ENCODE measurements at places on chromosomes 11 and 22.

- DNase-seq: no peak
Measured at GRCh38 chr22:17880020-17880419, 105.8 kb upstream of the BID start.

- DNase-seq: no peak
Measured at GRCh38 chr11:70606248-70606950, 208.1 kb downstream of the CTTN start.

GRCh38 chr22:26448941-26449340, 19.9 kb downstream of the ASPHD2 start:
- DNase-seq: no peak

DNA sequence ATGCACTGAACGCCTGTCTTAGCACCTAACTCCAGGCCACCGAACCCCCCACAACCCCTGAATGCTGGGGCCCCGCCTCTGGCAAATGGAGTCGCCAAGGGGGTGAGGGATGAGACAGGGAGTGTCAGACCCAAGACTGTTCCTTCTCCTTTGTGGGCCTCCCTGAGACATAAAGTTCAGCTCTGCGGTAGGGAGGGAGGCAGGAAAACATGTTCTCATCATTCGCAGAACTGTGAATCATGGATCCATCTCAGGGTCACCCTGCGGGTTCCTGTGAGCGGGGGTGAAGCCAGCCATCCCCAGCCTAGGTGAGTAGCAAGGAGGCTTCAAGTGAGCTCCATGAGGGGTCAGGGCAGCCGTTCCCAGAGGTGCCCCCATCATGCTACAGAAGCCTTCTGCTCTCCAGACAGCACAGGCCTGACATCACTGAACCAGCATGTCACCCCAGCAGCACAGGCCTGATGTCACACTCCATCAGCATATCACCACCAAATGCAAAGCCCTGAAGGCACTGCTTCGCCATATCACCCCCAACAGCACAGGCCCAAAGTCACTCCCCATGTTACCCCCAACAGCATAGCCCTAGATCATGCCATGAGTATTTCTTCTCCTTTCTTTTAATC, 27.2 kb downstream of the TMPRSS6 start:
- DNase-seq: no peak

DNA sequence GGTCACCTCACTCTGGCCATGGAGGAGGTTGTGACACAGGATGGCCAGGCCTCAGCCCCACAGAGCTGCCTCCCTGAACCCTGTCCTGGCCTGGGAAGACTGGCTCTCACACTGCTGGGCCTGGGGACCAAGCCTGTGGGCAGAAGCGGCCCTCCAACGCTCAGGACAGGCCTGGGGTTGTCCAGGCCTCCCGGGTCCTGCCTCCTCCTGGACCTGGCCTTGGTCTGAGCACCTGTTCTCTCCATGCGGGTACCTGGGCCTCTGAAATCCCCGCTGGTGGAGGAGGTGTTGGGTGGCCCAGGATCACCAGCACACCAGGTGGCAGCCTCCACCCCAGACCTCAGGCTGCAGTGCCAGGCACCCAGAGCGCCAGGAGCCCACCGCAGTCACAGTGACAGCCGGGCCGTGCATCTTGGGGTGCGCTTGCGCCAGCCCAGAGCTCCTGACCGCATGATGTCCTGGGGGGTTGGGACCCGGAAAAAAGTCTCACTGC, 16.1 kb upstream of the PIM3 start:
- DNase-seq: no peak

- no peak for DNase-seq
Measured at GRCh38 chr11:94494126-94494680, 419 bp downstream of the ANKRD49 start.

DNA sequence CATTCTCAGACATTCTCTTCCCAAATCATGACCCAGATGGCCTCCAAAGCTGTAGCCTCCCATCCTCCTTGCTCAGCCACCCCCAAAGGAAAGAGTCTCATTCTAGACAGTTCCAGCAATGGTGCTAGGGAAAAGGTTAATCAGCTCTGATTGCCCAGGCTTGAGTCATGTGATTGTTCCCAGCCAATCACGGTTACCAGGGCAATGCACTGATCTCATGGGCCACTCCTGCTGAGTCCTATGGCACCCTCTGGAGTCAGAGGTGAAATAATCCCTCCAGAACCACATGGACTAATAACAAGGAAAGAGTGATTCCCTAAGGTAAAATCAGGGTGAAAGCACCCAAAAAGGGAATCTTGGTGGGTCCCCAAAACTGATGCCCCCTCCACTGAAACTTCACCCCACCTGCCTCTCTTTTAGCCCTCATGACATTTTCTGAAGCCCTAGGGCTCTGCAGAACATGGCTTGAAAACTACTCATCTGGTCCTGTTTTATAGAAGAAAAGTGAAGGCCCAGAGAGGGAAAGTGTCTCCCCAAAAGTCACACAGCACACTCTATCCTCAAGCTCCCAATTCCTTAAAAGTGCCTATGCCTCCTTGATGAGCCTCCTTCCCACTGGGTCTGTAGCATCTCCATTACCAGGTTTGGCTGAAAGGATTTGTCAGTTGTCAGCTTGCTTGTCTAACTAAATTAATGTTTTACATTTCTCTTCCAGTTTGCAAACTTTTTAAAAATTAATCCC, 203.7 kb downstream of the MN1 start:
- no peak for DNase-seq

DNA sequence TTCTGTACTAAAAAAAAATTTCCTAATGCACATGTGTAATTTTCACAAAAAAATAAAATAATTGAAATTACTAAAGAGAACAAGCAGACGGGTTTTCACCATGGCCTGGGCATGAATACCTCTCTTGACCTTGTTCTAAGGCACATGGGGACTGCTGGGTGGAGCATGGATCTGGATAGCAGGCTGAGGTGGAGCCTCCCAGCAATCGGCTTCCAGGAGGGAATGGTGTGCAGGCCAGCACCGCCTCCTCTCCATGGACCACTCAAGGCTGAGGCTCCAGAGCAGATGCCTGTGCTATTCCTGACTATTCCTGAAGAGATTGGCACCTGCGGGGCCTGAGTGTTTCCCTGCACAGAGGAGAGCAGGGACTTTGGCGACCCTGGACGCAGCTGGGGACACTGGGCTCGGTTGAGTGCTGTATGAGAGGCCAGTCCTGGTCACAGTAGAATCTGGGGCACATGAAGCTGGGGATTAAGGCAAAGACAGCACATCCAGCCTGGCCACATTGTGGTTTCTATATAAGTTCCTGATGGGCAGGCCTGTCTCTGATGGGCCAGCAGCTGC, 963.6 kb downstream of the BRD1 start:
- no peak for DNase-seq

GRCh38 chr11:6737872-6738466, 33.8 kb downstream of the OR2AG2 start:
- DNase-seq: peak; percentile 30

- no peak for DNase-seq
Measured at GRCh38 chr11:110123003-110123402, 29.8 kb downstream of the ZC3H12C start.

- DNase-seq: no peak
Measured at GRCh38 chr22:17108256-17109112, 12.7 kb downstream of the TMEM121B start.

DNA sequence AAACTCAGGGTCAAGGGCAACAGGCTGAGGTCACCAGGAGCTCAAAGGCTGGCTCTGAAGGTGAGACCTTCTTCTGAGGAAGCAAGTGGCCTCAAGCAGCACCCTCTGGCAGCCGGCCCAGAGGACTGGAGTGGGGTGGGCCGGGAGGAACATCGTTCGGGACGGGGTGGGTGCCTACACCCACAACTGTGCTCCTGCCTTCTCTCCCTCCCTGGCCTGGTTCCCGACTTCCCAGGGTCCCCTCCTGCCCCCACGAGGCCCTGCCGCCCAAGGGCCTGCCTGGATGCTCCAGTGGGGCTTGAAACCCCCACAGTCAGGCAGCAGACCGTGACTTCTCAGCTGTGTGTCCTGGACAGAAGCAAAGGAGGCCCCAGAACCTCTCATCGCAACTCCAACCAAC, 195.7 kb downstream of the IGLL1 start:
- no peak for DNase-seq

DNA sequence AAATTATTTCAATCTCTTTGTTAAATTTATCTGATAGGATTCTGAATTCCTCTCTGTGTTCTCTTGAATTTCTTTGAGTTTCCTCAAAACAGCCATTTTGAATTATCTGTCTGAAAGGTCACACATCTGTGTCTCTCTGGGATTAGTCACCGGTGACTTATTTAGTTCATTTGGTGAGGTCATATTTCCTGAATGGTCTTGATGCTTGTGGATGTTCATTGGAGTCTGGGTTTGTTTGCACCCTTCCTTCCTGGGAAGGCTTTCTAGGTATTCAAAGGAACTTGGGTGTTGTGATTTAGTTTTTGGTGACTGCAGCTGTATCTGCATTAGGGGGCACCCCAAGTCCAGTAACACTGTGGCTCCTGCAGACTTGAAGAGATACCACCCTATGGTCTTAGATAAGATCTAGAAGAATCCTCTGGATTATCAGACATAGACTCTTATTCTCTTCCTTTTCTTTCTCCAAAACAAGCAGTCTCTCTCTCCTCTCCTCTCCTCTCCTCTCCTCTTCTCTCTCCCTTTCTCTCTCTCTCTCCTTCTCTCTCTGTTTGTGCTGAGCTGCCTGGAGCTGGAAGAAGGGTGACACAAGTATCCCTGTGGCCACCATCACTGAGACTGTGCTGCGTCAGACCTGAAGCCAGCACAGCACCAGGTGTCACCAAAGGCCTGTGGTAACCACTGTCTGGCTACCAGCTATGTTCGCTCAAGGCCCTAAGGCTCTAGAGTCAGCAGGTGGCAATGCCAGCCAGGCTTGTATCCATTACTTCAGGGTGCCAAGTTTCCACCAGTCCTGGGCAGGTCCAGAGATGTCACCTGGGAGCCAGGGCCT, 3.3 kb upstream of the HEPN1 start:
- DNase-seq: no peak

DNA sequence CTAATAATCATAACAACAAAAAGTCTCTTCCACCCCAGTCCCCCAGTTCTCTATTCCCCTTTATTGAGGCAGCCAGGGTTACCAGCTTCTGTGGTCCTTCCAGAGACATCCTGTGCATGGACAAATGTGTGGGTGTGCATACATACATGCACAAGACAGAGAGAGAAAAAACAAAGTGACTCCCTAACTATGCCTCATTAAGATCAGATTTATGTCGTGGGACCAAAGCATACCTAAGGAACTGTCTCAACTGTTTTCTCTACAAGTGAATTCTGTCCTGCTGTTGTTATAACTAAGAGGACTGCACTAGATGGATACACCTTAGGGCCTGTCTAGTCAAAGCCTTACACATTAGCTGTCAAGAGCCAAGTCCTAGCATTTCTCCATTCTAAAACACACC, 106.7 kb downstream of the MRTFA start:
- no peak for DNase-seq

- no peak for DNase-seq
Measured at GRCh38 chr22:47990481-47990880, 1228.0 kb downstream of the TBC1D22A start.

DNA sequence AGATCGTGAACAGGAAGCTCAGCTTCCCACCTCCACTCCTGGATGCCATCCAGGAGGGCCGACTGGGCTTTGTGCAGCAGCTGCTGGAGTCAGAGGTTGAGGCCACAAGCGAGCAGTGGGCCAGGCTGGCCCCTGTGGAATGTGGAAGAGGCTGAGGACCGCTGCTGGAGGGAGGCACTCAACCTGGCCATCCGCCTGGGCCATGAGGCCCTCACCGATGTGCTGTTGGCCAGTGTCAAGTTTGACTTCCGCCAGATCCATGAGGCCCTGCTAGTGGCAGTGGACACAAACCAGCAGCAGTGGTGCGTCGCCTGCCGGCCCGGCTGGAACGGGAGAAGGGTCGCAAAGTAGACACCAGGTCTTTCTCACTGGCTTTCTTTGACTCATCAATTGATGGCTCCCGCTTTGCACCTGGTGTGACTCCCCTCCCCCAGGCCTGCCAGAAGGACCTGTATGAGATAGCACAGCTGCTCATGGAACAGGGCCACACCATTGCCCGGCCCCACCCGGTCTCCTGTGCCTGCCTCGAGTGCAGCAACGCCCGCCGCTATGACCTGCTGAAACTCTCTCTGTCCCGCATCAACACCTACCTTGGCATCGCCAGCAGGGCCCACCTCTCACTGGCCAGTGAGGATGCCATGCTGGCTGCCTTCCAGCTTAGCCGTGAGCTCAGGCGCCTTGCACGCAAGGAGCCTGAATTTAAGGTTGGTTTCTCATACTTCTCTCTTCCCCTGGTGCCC, 24.9 kb downstream of the ART5 start:
- no peak for DNase-seq

GRCh38 chr11:29184939-29185890, 831.6 kb downstream of the KCNA4 start:
- no peak for DNase-seq

- DNase-seq: no peak
Measured at GRCh38 chr22:36077271-36077670, 48.6 kb upstream of the RBFOX2 start.

DNA sequence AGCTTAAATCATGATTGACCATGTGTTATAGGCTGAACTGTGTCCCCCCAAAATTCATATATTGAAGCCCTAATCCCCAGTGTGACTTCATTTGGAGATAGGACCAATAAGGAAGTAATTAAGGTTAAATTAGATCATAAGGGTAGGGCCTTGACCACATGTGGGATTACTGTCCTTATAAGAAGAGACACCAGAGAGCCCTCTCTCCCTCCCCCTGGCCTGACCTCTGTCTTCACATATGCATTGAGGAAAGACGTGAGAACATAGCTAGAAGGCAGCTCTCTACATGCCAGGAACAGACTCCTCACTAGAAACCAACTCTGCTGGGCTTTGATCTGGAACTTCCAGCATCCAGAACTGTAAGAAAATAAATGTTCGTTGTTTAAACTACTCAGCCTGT, 13.6 kb upstream of the NUP50 start:
- no peak for DNase-seq

GRCh38 chr11:40732132-40732531, 727.3 kb downstream of the LRRC4C start:
- DNase-seq: no peak

DNA sequence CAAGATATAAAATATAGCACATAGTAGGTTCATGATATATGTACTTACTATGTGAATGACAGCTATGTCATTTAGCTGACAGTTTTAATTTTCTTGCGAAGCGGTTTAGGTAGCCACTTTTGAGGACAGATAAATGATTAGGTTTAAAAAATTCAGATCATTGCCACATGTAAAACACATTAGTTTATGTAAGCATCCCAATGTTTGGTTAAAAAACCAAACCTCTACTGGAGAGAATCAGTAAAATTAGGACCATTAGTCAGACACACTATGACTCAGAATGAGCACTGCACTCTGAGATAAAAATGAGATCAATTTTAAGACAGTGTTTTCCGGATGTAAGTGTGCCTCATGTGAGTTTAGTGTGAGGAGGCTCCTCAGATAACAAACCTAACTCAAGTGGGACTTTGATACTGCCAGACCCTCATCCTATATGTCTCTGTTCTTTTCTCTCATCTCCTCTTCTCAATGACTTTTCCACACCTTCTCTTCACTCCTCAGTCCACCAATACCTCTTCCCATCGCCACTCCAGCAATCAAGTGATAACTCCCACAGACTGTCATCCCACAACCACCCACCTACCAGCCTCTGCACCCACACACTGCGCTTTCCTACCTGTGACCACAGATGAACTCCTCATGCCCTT, 6.8 kb upstream of the OR2AT4 start:
- DNase-seq: no peak

- no peak for DNase-seq
Measured at GRCh38 chr22:46229701-46230100, 20.4 kb downstream of the CDPF1 start.
